ENCODE measurements at places on chromosomes 7 and 10.

DNA sequence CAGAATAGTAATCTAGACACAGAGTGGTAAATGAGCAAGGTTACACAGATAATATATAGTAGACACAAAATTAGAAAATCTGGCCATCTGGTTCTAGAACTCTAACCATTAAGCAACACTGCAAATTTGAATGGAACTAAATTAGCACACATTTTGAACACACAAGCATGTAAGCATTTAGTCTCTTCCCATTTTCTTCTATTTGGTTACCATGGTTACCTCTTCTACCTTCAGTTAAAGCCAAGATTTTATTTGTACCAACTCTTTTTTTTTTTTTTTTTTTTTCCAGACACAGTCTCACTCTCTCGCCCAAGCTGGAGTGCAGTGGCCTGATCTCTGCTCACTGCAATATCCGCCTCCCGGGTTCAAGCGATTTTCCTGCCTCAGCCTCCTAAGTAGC is 790.5 kb downstream of the MAGI2 start:
- no peak for DNase-seq

GRCh38 chr10:77401683-77402082 is 235.9 kb downstream of the KCNMA1 start:
- no peak for DNase-seq

DNA sequence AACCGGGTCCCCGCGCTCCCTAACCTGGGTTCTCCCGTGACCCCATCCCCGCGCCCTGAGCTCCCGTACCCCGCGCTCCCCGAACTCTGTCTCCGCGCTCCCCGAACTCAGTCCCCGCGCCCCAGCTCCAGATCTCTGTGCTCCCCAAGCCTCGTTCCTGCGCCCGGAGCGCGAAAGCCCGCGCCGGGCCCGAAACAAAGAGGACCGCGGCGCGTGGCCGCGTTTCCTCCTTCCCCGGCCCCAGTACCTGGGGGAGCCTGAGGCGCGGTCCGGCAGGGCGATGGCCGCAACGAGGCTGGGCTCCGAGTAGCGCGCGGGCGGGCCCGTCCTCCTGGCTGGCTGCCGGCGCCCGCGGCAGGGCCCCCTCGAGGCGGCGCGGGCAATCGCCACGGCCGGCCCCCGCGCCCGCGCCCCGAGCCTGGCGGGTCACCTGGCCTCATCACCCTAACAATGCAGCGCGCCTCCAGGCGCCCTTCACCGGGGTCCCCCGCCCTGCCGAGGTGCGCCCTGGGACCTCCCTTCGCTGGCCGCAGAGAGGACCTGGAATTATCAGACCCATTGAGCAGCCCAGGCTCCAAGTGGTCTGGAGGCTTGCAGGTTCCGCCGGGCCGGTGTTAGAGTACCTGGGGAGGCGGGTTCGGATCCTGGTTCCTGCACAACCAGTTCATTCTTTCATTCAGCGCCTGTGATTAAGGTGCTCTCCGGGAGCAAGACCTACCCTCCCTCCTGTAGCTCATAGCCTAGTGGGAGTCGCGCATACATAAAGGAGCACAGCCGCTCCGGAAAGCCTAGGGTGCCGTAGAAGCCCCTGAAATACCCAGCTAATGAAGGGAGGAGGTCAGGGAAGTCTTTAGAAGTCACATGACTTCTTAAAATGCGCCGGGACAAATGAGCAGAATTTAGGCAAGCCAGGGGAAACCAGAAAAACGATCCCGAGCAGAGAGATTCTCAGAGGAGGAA is at the start of gene TNS3:
Gene TNS3, minus strand, starts transcription at position 308 of the 960 bp plus-strand sequence. CDS start 142,475 bp downstream, outside the sequence.
- no peak for DNase-seq

DNA sequence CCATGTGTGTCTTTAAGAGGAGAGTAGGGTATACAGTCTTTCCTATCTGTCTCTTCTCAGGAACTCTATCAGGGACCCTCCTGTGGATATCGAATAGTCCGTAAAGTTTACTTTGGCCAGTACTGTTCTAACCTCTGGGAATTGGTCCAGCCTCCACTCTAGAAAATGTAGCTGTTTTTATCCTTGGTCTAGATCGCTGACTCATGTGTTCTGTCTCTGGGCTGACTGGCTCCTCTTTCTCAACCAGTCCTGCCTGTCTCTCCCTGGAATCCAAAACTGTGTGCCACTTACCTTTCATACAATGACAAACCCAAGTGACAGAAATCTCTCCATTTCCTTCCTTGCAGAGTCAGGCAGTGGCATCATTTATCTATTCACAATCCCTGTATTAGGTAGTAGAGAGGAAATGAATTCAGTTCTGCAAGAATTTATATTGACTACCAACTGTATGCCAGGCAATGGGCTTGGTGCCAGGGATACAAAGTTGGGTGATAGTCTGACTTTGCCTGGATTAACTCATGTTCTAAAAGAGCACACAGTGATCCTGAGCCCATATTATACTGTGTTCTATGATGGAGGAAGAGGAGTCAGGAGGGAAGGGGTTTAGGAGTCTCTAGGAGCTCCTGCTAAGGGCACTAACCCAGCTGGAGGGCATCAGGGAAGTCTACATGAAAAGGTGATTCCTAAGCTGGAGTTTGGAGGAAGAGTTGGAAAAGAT is 232.7 kb downstream of the LRMDA start:
- DNase-seq = no peak

GRCh38 chr7:21426286-21427181 is 1.3 kb upstream of the SP4 start:
- DNase-seq = no peak

GRCh38 chr10:112124866-112125265 is 58.7 kb downstream of the GPAM start:
- no peak for DNase-seq

DNA sequence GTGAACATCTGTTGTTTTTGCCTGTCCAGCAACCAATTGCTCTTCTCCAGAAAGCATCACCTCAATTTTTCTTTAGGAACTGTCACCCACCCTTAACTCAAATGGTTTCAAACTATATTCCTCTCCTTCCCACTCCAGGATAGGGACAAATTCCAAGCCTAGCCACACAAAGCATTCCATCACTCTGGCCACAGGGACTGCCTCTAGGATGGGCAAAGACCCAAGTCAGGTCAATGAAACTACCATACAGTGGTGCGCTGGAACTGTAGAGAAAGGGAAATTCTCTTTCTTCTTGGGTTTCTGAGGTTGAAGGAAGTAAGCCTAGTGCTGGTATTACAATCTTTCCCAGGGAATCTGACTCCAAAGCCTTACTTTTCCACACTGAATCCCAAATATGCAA is 3.6 kb downstream of the MICU1 start:
- DNase-seq = no peak

DNA sequence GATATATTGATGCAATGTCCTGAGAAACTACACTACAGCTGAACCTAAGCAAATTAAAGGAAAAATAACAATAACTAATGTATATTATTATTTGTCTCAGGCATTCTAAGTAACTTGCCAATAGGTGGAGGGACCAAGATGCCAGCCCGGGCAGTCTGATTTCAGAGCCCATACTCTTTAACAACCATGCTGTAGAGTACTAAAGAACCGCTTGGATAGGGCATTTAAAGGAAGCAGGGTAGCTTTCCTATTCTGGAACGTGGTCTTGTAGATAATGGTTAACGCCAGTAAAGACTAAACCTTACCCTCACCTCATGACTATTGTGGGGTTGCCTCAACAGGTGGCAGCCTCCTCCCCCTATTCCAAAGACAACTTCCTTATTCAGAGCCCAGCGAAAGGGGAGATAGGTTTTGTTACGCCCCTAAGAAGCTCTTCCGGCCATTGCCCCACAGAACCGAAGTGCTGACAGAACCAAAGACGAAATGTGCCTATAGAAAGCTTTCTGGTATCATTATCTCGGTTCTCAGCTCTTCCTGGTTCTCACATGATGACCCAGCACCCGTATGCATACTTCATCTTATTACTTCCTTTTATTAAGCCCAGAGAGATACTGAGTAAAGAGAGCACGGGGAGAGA is 707 bp upstream of the C1GALT1 start:
- peak; percentile 32 for DNase-seq

GRCh38 chr10:31754803-31755624 is 173.6 kb downstream of the ARHGAP12 start:
- no peak for DNase-seq

- DNase-seq = no peak
These were observed 35.8 kb downstream of the PALS2 start for GRCh38 chr7:24609059-24609458.

- no peak for DNase-seq
These were observed 145.7 kb upstream of the SH2B2 start for GRCh38 chr7:102140952-102141370.

- DNase-seq = no peak
These were observed 36.4 kb downstream of the FEZF1 start for GRCh38 chr7:122268101-122268500.

- DNase-seq = no peak
These were observed 234.7 kb upstream of the GLI3 start for GRCh38 chr7:42471573-42472174.

GRCh38 chr7:36448781-36449379 is 59.2 kb downstream of the ANLN start:
- no peak for DNase-seq

- no peak for DNase-seq
These were observed 43.5 kb downstream of the YKT6 start for GRCh38 chr7:44244282-44244681.

GRCh38 chr10:43421201-43421507 is 12.2 kb upstream of the HNRNPF start:
- no peak for DNase-seq

- no peak for DNase-seq
These were observed 201.2 kb upstream of the ZMIZ1 start for GRCh38 chr10:78867555-78867939.

Measured in HCT116 (cell line).